CD4-positive, CD25-positive, alpha-beta regulatory T cell (primary cell): ENCODE measurements at places on chromosomes 7 and 10.

DNA sequence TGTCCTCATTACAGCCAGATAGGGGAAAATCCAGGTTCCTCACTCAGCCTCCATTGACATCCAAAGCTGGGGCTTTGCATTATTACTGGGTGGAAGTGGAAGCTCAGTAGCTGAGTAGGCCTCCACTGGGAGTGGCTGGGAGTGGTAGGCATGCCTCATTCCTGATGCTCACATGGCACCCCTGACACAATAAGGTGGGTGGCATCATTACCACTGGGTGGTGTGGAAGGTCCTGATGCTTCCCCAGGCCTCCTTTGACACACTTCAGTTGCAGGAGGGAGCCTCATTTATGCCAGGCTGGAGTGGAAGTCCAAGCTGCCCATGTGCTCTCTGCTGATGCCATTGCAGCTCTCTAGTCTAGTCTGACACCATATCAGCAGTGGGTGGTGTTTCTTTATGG is 48.2 kb upstream of the GPR141 start:
- DNase-seq: no peak

DNA sequence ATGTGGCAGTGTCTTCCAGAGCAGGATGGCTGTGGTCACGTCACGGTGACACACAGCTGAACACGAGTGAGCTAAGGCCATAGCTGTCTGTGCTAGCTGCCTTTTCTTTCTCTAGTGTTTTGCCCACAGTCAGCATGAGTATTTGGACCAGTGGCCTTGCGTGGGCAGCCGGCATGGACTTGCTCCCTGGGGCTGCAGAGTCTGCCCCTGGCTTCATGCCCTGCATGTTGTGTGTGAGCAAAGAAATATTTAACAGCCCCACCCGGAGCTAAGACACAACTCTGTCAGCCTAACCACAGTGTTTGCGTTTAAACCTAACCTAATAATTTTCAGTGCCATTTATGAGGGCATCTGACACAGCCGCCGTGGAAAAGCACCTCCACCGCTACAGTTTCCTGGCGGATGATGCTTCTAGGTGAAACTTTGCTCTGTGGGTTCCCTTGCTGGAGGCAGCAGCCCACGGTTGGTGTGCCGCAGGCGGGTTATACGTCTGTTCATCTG is 14.6 kb downstream of the CHST12 start:
- no peak for DNase-seq

- no peak for DNase-seq
These were observed 387.6 kb upstream of the NRP1 start for GRCh38 chr10:33722067-33722466.

GRCh38 chr10:63252095-63252762 is 119.1 kb downstream of the NRBF2 start:
- no peak for DNase-seq

DNA sequence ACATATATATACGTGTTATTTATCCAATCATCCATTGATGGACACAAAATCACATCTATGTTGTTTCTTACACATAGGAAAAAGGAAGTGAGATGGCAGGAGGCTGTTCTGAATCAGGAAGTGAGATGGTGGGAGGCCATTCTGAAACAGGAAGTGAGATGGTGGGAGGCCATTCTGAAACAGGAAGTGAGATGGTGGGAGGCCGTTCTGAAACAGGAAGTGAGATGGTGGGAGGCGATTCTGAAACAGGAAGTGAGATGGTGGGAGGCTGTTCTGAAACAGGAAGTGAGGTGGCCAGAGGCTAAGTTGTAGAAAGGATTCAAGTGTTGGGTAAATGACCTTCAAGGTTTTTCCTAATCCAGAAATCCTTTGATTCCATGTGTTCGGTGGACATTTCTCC is 921.5 kb downstream of the TYW1 start:
- no peak for DNase-seq

DNA sequence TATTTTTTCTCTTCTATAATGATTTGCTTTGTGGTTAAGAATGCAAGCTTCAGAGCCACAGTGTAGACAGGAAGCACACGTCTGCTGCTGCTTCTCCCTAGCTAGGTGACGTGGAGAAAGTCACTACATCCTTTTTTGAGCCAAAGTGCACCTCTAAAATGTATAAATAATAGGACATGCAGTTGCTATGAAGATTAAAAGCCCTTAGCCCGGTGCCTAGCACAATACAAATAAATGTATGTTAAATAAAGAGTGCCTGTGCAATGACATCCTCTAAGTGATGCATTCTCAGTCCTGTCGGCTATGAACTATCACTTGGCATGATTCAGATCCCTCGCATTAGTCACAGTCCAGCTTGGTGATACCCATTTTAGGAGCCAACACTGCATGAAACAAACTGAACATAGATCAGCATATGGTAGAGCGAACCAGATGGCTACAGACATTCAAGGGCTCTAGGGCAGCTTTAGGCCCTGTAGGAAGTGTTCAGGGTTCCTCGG is 4.8 kb upstream of the TRDMT1 start:
- peak; percentile 81 for DNase-seq
